ENCODE measurements at places on chromosomes 6 and 20. TPM values are rescaled to one million over a fixed set of nuclear protein-coding genes. Genes with fewer than 3 reads are reported as not detected.

RBPJL gene
- not detected for total RNA-seq

MEI4 gene
- not detected for total RNA-seq

LY6G6F gene
- total RNA-seq: not detected

SLC22A16 gene
- total RNA-seq: not detected

PKIB gene
- 0.57 TPM for total RNA-seq

JPH2 gene
- total RNA-seq: under 0.01 TPM

MACROD2 gene
- 1.3 TPM for total RNA-seq

PPP1R10 gene
- 39.1 TPM for total RNA-seq

LTA gene
- total RNA-seq: not detected

VSTM2L gene
- total RNA-seq: 1.4 TPM

CALHM4 gene
- not detected for total RNA-seq

RAB44 gene
- not detected for total RNA-seq

EPPIN gene
- total RNA-seq: not detected

OR2B6 gene
- not detected for total RNA-seq

PSORS1C2 gene
- not detected for total RNA-seq

CRIP3 gene
- total RNA-seq: not detected

PRPH2 gene
- total RNA-seq: 0.72 TPM

CTAGE9 gene
- total RNA-seq: not detected

CRISP2 gene
- total RNA-seq: not detected

WTAP gene
- total RNA-seq: 103 TPM

ADGB gene
- not detected for total RNA-seq

SNPH gene
- total RNA-seq: 7.7 TPM

EGFL8 gene
- 0.16 TPM for total RNA-seq

SYNDIG1 gene
- 1.6 TPM for total RNA-seq

SYCP2 gene
- 0.74 TPM for total RNA-seq

BNIP5 gene
- total RNA-seq: not detected

NMBR gene
- total RNA-seq: not detected

Measured in fibroblast of the aortic adventitia (primary cell).